Muscle of arm (tissue), 14 donors: ENCODE measurements at places on chromosomes 16 and 17. TPM values are rescaled to one million over a fixed set of nuclear protein-coding genes. Genes with fewer than 3 reads are reported as not detected.

DNA sequence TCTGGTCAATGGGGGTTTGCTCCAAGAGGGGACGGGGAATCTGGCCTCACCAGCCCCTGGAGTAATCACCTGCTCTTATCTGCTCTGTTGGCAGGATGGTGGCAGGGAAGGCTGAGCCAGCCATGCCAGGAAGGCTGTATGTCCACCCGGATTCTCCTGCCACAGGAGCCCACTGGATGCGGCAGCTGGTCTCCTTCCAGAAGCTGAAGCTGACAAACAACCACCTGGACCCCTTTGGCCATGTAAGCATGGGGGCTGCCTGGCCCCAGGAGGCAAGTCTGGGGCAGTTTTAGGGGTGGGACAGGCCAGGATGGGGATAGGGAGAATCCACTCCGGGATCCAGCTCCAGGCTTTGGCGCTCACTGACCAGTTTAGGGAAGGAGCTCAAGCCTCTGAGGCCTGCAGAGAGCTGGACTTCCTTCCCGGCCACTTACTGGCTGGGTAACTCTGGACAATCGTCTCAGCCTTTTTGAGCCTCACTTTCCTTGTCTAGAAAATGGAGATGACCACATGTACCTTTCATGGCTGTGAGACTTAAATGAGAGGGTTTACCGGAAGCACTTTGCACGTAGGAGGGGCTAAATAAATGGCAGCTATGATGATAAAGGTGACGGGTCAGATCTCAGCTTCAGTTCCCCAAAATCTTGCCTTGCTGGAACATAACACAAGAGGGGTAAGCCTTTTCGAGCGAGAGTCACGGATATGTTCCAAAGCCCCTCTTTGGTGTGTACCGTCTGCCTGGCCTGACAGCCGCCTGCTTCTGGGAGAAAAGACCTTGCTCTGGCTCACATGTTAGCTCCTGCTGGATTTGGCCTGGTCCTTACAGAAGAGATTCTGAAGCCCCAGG is 15.4 kb downstream of the TBX4 start:
- no peak for DNase-seq

DNA sequence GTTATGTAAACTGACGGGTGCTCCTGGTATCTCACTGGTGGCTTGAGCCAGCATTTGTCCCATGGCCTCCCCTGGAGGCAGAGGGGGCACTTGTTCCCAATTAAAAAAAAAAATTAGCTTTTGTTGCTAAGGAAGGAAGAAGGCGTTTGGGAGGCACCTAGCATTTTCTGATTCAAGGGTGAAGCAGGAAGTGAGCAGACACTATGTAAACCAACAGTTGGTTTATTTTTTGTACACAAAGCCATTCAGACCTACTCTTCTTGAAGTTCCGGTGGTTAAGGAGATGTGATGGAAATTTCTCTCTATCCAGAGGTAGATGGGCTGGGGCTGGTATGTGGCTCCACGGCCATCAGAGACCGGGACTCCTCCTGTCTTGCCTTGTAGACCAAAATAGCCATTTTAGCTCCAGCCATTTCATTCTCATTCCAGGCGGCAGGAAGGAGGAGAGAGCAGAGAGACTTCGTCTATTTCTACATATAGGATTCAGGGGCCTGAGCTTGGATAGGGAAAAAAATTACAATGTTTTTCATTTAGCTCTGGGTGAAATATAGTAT is 103.0 kb downstream of the SNX29 start:
- no peak for DNase-seq

- DNase-seq, result no peak
Measured at GRCh38 chr16:7545251-7545650, 212.6 kb downstream of the RBFOX1 start.

- DNase-seq, result no peak
Measured at GRCh38 chr17:76968707-76969597, 100.7 kb downstream of the MGAT5B start.

Gene CD79B
- not detected for polyA plus RNA-seq

DNA sequence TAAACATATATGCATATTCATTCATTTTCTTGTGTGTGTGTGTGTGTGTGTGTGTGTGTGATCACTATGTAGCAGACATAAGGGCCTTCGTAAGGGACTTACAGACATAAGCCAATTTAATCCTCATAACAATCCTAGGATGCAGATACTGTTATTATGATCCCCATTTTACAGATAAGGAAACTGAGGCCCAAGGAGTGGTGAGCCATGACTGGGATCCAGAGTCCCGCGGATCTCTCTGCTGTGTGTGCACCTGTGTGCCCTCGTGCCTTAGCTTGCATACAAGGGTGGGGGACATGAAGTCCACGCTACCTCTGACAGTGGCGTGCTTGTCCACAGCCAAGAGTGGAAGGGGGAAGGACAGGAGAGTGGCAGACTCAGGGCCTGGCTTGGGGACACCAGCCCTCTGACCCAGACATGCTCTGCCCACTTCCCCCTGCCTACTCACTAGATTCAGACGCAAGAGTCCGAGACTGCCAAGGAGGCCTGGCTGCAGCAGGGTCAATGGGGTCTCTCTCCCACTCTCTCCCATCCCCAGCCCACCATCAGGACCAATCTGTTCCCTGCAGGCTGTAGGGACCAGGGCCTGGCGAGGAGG is 9.8 kb upstream of the SMTNL2 start:
- no peak for DNase-seq

DNA sequence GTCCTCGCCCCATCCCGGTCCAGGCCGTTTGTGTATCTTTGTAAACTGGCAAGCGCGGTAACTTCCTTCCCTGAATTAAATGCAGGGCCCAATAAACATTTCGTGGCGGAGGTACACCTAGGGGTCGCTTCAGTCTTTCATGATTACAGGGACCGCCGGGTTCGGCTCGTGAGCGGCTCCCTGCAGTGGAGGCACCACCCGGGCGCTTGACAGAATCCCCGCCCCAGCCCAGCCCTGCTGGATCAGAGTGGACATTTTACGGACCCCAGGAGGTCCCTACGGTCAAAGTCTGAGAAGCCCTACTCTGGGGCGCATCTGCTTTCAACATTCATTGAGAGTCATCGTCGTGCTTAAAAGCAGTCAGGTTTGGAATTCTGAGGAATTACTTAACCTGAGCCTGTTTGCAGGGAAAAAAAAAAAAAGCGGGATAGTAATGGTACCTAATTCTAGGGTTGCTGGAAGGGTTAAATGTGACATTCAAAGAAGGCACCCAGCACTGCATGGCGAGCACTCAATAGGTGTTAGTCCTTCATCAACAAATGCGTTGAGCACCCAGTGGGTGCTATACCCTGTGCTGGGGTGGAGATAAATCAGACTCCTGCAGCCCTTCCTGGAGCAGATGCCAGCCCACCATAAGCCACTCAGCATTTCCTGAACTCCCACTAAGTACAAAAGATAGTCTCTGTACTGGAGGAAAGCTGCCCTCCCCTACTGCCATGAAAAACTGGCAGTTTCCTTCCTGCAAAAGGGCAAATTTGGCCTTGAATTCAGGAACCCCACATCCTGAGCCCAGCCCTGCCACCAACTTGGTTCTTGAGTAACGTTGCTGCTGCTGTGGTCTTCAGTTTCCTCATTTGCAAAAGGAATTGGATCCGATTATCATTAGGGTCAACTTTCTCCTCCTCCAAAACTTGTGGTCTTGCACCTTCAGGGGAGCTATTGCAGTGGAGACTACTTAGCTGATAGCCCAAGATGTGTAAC is 658 bp upstream of the DUSP3 start:
- no peak for DNase-seq

DNA sequence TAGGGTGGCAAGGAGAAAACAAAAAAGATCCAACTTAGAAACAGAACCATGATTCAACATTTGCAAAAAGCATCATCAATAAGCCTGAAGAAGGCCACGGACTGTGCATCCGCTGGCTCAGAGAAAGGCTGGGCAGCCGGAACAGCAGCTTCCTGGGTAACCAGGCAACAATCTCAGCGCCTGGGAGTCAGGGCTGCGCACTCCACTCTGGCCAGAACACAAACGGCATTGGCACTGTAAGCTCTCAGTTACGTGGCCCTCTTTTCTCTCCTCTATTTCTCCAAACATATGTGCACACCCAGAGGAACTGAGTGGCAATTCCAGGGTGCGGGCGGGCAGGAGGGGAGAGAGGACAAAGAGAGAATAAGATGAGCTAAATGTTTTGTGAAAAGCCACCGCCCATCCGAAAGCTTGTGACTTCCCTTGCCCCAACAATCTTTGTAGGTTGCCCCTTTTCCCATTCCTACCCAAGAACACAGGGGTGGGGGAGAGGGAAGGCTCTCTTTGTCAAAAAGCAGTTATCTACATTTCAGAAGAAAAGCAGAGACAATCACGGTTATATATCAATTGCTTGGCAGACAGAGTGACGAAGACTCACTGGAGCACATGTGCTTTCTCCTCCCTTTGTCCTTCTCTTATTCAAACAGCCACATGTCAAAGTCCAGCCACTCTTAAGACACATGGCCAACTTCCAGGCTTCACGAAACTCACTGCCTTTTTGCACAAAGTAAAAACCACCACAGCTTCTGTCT is 6.6 kb upstream of the GHDC start:
- no peak for DNase-seq

DNA sequence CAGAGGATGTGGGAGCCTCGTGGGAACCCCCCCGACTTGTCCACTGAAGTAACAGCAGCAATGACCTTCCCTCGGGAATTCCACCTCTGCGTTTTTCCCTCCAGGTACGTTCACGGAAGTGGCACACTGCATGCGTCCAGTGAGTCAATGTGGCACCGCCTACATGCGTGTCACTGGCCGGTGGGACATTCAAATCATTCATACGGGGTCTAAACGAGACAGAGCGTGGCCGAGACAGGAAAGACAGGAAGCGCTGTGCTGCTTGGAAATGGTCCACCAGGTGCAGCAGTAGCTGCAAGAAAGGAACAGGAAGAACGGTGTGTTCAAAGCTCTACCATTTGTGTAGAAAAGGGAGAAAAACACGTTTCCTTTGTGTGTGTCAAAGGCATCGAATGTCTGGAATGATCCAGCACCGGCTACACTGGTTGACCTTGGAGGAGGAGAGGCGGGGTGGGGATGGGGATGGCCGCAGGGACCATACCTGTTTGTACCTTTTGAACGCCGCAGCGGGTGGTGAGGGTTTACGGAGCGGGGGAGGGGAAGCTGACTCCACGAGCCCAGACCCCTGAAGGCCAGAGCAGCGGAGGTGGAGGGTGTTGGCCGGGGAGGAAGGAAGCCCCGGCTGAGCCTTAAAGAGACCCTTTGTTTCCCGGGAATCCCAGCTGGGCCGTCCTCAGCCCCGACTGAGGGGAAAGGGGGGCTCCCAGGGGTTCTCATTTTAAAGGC is 1.7 kb upstream of the PGAP6 start:
- no peak for DNase-seq

Gene CACNA1H
- polyA plus RNA-seq, result 50.8 TPM

GRCh38 chr16:3099732-3100499 is 822 bp upstream of the ZSCAN10 start:
- peak; percentile 77 for DNase-seq

DNA sequence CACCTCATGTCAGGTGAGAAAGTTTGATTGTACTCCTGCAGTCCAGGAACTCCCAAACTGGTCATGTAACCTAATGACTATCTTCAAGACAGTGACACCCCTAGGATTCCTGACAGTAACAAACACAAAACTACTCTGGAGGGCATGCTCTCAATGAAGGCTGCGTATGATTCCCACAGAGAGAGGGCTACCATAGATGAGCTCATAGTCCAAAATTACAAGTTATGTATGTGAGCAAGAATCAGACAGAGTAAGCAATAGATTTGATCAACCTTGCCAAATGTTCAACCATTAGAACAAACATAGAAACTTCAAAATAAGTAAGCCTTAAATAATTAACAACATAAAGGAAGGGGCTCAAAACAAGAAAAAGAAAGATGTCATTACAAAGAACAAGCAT is 158.1 kb downstream of the COPRS start:
- DNase-seq, result no peak

DNA sequence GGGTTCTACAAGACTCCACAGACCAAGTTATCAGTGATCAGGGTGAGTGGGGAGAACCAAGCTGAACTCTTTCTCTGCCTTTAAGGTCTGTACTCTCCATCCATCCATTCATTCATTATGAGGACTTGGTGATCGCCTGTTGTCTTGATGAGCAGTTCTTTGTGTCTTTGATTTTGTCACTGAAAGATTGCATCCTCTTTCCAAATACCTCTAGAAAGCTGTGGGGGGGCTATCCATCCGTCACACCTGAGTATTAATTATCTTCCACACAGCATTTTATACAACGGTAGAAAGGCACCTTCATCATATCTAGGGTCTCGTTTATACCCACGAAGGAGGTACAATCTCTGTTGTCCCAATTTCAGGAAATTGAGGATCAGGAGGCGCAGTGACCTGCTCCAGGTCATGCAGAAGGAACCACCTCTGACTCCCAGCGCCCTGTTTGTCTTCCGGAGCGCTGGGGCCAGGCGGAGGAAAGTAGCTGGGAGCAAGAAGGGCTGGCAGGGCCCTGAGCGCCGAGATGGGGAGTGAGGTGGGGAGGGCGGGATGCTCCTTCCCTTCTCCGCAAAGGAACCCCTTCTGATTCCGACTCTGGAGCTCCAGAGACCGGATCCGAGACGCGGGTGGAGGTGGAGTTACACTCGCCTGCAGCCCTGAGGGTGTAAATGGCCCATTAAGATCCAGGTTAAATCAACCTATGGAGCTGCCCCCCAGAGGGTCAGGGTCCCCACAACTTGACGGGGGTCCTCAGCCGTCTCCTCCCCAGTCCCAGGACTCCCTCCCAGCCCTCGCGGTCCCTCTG is 605 bp upstream of the ABAT start:
- no peak for DNase-seq

GRCh38 chr17:19492141-19492540 is 41.5 kb upstream of the SLC47A1 start:
- DNase-seq, result no peak
